ENCODE measurements at places on chromosomes 1 and 21. TPM values are rescaled to one million over a fixed set of nuclear protein-coding genes. Genes with fewer than 3 reads are reported as not detected.

DNA sequence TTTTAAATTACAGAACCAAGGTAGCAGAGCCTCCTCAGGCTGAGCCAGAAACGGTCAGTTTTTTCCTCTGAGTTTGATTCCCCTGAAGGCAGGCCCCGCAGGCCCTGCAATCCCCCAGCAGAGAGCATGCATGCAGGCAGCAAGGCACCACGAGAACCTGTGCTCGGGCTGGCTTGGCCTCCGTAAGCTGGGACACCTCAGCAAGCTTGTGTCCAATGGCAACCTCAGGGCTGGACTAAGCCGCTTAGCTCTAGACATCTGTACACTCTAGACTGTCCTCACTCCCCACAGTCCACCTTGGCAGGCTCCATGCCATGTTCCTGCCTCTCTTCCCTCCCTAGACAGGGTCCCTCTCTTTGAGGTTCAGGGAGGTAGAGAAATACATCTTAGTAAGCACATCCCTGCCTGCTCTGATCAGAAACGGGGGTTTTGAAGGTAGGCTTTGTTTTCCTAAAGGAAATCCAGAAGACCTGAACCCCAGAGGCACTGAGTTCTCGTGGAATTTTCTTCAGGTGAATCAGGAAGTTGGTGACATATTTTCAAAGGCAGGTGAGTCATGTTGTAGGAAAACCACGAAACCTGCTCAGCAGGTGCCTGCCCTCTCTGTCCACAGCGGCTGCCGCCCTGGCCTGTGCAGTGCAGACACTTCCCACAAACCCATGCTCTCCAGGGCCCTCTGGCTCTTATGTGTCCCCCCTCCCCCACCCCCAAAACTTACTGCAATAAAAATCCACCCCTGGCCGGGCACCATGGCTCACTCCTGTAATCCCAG, 7.0 kb downstream of the TMEM63A start:
- no peak for DNase-seq

Gene SLFNL1
- not detected for total RNA-seq

Gene ZFP69B
- 5.2 TPM for total RNA-seq

DNA sequence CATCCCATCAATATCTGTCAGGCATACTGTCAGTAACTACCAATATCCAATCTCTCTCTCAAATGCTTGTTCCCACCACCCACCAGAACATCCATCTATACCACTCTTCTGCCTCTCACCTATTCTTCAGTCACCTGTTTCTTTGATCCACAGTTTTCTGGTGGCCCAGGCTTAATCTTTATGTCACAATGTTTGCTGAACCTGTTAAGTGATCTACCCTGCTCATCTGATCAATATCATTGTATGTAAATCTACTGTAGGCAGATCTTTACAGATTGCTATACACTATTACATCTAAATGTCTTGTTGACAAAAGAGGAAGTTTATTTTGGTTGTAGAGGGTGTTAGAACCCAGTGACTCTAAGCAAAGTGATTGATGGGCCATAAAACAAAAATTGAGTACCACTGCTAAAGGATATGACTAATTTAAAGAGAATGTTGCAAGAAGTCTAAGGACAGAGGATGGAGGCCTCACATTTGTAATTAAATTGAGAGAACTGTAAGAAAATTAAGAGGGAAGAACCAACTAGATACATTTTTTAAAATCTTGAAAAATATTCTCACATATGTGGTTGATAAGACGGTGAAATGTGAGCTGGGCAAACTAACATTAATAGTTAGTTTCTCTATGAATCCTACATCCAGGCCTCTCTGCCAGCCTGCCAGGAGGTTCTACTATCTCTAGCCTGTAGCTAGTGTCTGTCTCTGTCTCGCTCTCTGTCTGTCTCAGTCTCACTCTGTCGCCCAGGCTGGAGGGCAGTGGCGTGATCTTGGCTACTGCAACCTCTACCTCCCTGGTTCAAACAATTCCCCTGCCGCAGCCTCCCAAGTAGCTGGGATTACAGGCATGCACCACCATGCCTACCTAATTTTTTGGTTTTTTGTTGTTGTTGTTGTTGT, 34.1 kb downstream of the EGLN1 start:
- no peak for DNase-seq

DNA sequence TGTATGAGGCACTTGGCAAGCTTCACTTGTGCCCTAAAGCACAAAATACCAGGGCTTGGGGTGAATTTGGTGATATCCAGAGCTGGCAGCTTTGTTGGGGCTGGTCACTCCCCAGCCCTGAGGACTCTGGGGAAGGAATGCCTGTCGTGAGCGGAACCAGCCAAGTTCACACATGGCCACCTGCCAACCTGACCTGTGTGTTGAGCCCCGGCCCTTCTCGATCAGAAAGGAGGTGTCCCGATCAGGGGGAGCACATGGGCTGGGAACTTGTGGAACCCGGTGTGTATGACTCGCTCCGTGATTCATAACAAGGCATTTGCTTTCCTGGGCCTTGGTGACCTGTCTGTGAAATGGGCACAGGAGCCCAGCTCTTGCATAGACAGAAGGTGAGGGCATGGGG, 43.1 kb downstream of the AGPAT3 start:
- no peak for DNase-seq

DNA sequence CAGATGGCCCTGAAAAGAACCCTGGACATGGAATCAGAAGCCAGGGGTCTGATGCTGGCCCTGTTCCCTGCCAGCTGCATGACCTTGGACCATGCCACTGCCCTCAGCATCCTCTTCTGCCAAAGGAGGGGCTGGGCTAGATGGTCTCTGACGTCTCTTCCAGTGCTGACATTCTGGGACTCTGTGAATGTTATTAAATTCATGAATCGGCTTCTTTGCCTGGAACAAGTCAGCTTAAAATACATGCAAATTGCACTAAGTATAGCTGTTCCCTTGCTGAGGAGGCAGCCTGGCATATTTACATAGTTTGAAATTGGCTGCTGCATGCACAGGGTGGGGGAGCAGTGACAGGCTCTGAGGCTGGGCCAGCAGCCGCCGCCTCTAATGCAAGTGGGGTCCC, 23.8 kb downstream of the KCNA2 start:
- DNase-seq: no peak
